Cerebellar nuclear complex (tissue), 1 donor: ENCODE measurements at places on chromosomes 6 and 20.

- DNase-seq, result no peak
These were observed 16.8 kb upstream of the AKIRIN2 start for GRCh38 chr6:87718662-87719433.

DNA sequence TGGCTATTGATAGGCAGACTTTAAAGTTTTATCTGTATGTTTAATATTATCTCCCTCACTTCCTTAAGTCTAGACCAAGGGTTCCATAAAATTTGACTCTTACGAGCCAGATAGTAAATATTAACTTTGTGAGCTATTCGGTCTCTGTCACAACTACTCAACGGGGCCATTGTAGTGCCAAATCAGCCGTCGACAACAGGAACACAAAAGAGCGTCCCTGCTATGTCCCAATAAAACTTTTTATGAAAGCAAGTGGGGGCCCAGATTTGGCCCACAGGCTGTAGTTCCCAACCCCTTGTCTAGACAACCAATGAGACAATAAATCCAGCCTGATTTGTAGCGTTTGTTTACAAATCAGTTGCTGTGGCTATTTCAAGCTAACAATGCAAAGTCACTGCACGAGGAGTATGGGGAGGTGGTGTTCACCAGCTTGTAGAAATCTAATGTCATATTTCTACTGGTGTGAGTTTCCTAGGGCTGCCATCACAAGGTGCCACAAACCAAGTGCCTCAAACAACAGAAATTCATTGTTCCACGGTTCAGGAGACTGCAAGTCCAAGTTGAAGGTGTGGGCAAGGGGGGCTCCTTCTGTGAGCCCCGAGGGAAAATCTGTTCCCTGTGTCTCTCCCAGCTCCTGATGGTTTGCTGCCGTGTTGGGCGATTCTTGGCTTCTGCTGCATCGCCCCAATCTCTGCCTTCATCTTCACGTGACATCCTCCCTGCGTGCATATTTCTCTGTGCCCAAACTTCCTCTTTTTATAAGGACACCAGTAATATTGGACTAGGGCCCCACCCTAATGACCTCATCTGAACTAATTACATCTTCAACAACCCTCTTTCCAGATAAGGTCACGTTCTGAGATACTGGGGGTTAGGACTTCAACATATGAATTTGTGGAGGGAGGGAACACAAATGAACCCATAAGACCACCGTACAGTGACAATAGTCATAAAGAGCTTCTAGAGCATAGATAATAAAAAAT, 356.0 kb upstream of the JARID2 start:
- no peak for DNase-seq

- no peak for DNase-seq
These were observed 176.2 kb upstream of the SASH1 start for GRCh38 chr6:148166339-148166968.

DNA sequence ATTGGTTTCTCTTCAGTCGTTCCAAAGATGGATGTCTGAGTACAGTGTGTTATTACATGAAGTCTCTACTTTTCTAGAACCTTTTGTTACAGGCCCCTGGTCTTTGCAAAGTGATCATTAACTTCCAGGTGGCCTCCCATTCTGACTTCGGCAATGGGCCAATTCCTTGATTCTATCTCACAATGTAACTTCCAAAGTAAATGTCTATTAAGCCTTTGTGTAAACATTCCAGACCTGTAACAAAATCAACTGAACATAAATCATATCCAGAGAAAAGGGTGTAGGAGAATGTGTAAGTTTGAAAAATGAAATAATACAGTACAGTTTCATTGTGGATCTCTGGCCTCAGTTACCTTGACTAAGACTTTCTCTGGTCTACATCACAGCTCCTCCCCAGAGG, 187.8 kb upstream of the JAG1 start:
- DNase-seq, result no peak

GRCh38 chr20:44282192-44282591, 28.8 kb downstream of the FITM2 start:
- DNase-seq, result no peak

GRCh38 chr6:105890521-105891244, 195.5 kb upstream of the PRDM1 start:
- DNase-seq, result no peak

DNA sequence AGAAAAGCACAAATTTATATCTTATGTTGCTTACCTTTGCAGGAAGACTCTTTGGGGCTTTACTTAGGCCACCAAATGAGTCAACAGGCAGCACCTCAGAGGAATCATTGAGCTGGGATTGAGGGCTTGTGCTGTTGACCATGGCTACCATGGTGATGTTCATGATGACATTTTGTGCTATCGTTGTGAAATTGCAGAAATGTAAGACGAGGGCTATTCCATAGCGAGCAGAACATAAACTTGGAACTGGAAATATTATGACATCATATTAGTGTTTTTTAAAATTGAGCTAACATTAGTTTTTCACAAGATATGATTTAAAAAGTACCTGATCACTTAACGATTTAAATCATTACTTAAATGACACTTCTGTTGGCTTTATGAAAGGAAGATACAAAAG, 11.8 kb downstream of the SLC17A3 start:
- no peak for DNase-seq

DNA sequence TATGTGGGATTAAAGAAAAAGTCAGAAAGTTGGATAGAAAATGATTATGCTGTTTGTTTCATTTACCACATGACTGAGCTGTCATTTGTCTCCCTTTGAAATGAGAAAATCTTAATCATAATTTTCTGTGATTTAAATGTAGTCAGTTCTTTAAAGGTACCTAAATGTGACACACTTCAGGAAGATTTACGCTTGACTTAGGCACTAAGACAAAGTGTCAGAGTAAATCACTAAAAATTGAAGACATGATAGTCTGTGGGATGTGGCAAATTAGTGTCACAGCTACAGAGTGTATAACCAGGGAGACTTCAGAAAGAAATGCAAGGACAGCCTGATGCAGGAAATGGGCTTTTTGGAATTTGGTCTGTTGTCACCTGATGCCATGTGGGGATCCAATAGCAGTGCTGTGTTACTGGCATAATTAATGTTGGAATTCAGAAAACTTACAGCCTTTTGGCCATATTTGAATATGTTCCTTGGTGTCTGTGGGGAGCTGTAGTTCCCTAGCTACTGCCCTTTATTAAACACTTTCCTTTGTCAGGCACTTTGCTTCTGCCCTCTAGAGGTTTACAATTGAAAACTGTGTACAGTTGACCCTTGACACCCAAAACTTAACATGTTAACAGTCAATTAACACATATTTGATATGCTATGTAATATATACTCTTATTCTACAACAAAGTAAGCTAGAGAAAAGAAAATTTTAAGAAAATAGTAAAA, 493.8 kb downstream of the UTRN start:
- no peak for DNase-seq

DNA sequence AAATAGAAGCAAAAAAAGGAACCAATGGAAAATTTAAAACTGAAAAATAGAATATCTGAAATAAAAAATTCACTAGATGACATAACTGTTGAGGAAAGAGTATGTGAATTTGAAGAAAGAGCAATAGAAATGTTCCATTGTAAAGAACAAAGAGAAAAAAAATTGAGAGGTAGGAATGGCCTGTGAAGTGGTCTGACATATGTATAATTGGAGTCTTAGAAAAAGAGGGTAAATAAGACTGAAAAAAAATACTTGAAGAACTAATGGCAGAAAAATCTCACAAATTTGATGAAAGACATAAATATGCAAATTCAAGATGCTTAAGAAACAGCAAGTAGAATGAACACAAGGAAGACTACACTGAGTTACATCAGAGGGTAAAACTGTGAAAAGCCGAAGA, 93.4 kb downstream of the QKI start:
- no peak for DNase-seq
